ENCODE measurements at places on chromosomes 6 and 20.

GRCh38 chr20:4169360-4170190 is 154.2 kb upstream of the RNF24 start:
- DNase-seq: no peak

DNA sequence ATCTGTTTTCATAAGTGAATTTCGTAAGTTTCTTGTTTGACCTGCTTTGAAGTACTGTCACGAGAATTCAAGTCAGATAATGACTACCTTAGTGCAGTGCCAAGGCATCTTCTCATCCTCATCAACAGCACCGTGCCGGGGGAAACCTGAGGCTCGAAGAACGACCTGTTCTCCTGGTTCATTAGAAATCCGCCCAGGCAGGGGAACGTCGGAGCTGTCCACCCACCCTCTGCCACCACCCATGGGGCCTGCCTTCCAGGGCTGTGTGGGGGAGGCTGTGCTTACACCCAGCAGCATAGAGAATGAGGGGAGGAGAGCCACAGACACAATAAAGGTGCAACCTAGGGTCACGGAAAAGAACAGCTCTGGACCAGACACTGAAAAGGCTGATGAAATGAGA is 101.6 kb downstream of the RAMACL start:
- DNase-seq: no peak

DNA sequence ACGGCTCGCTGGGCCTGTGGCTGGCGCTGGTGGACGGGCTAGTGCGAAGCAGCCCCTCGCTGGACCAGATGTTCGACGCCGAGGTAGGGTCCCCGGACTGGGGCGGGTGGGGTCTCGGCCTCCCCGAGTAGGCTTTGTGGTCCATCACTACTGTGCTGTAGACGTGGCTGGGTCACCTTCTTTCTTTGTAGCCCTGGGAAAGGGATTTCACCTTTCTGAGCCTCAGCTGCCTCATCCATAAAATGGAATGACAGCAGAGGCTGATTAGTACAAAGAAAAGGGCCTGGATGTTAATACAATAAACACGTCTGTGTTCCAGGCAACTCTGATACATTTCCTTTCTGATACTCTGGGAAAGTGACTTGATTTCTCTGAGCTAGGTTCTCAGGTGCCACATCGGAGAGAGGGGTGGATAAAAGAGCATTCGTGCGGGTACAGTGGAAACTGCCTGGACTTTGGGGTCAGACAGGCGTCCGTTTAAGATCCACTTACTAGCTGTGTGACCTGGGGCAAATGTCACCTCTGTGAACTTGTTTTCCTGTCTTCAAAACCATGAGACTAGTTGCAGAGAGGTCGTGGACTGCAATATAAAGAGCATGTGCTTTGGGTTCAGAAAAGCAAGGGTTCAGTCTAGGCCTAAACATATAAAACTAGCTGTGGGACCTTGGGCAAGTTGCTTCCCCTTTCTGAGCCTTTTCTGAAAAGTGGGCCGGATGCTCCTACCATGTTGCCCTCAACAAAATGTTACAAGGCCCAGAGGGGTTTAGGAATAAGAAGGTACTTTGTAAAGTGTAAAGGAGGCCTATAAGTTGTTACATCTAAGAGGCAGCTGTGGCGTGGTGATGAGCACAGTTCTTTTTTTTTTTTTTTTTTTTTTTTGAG is 896 bp downstream of the SYS1 start:
- DNase-seq: no peak

DNA sequence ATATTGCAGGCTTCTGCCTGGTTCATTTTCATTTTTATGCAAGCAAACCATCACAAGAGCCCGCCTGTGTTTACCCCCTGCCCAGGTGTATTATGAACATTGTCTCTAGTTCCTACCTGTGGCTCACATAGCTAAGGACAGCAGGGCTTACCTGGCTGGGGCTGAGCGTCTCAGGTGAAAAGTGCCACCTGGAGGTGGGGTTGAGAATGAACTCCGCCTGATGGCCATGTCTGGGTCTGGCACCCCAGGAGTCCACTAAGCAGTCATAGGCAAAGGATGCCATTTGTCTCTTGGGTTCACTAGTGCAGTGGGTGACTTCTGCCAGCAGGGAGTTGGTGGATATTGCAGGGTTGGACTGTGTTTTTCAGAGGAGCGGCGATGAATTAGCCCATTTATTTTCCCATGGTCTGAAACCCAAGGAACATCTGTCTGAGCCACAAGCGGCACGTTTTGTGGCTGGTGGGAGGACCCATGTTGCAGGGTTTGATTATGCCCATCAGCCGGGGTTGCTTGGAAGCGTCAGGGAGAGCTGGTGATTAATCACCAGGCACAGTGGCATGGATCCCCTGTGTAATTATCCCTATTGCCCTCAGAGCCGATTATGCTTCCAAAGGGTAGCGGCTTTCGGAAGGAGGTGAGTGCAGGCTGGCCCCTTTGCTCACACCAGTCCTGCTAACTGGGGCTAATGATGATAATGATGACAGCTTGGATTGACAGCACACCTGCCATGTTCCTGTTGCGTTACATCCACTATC is 92.1 kb downstream of the CDH26 start:
- no peak for DNase-seq

DNA sequence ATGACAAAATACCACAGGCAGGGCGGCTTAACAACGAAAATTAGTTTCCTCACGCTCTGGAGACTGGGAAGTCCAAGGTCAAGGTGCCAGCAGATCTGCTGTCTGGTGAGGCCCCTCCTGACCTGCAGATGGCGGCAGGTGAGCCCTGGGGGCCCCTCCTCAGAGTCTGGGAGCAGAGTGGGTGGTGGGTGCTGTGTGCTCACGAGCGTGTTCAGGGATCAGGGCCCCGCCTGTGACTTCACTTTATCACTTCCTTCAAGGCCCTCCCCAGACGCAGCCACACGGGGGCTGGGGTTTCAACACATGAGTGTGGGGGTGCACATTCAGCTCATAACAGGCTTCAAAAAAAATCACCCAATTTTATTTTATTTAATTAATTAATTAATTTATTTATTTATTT is 39.3 kb downstream of the SLC2A4RG start:
- no peak for DNase-seq

GRCh38 chr20:49987868-49988690 is 5.3 kb downstream of the SNAI1 start:
- no peak for DNase-seq

GRCh38 chr20:4709261-4710105 is 12.2 kb upstream of the PRND start:
- no peak for DNase-seq

Measured in RPMI7951 (cell line).